Fibroblast of gingiva (primary cell): ENCODE measurements at places on chromosomes 2 and 18.

DNA sequence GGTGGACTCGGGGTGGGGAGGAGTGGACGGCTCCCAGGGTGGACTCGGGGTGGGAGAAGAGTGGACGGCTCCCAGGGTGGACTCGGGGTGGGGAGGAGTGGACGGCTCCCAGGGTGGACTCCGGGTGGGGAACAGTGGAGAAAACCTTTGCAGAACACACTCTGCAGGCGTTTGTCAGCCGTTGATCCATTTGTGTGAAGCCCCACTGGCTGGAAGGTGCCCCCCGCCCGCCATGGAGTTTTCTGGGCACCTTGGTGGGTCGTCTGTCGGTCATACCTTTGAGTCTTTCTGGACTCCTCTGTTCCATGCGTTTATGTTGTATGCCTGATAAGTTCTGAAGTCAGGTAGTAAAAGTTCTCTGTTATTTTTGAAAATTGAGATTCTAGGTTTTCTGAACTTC is 12.5 kb downstream of the CTDP1 start:
- no peak for DNase-seq

GRCh38 chr18:44672506-44672905 is 8.2 kb upstream of the SETBP1 start:
- no peak for DNase-seq

- no peak for DNase-seq
These were observed 56.9 kb upstream of the SMAD2 start for GRCh38 chr18:47987388-47987699.

DNA sequence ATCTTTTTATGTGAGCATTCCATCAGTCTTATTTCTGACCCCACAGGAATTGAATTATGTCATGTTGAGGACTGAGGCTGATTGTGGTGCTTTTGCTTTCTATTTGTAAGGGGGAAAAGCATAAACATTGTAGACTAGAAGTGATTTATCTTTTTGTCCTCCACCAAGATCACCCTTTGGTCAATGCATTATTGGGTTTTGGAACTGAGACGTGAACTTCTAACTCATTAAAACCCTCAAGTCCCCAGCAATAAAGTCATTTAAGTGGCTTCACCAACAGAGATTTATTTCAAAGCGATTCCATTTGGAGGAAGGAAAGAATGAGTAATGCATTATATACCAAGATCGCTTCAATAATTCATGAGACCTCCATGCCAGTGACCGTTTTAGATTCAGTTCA is 75.5 kb upstream of the TXNDC2 start:
- no peak for DNase-seq

GRCh38 chr18:55863876-55864275 is 275.9 kb upstream of the TCF4 start:
- DNase-seq = peak; percentile 82

DNA sequence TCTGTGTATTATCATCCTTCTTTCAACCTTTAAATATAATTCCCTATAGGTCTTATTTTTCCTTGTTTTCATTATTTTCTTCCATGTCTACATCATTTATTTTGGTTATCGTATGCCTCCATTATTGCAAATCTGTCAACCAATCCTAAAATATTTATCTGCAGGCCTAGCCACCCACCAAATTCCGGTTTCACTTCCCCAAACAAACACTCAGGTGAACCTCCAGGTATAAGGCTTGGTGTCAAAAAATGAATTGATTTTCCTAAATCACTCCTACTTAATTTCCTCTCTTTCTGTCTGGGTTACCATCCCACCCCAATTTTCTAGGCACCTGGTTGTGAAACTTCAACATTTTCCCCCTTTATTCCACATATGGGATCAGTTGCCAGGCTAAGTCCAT is 111.9 kb upstream of the LINC00305 start:
- no peak for DNase-seq

DNA sequence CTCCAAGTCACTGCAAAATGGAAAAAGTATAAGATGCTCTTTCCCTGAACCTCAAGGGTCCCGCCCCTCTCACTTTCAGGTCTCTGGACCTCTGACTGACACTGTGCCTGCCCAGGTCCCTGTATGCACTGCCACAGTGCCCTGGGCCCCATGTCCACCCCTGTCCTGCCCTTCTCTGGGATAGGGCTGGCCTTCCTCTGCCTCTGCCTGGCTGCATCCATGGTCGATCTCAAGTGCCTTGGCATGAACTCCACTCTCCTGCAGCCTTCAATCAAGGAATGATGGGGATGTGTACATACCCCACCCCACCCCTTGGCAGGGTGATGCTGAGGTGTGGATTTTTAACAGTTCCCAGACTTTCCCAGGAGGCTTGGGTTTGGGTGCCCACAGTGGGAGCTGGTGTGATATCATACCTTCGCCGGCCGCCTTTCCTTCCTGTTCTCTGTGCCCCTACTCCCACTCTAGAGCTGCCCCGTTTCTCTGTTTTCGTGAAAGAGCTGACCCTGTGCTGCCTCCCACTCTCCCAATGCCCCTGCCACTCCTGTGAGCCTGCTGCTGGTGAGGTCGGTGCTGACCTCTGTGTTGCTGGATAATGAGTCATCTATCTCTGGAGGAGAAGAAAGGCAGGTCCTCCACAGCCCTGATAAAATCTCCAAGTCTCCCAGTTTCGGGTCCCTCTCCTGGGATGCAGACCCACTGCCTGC is 18.9 kb downstream of the PTPN18 start:
- DNase-seq = no peak

DNA sequence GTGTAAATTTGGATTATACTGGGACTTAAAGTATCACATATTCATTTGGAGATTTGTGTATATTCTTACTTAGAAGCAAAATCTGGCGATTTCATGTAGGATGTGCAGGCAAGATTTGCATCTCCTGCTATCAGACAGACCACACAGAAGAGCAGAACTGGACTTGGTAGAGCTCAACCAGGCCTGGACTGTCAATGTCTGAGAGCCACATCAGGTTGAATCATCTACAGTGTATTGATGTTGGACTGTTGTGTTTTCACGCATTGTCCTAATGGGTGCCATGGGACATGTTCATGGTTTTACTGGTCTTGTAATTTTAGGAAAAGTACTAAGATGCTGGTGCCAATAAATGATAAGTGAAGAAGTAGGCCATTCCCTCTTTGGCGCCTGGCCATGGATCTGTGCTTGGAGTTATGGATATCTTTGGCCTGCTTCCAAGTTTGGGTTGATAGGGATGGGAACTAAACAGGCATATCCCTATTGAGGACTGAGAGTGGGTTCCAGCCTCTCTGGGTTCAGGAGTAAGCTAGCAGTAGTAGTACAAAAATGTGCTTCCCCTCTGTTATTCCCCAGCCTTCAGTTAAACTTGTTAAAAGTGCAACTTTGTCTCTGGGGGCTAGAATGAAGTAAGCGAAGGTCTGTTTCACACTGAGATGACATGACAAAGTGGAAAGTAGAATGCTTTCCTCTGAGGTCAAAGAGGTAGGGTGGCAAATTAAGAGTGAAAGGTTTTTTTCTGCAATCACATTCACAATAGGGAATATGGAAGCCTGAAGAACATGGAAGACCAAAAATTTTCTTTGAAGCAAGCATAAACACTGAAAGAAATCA is 49.2 kb upstream of the NEMP2 start:
- no peak for DNase-seq

- peak; percentile 1 for DNase-seq
These were observed 887.9 kb downstream of the NRXN1 start for GRCh38 chr2:50143822-50144575.

- no peak for DNase-seq
These were observed 157.5 kb downstream of the TNS1 start for GRCh38 chr2:217845301-217845700.

GRCh38 chr2:15984368-15985255 is 44.3 kb downstream of the MYCN start:
- no peak for DNase-seq

- DNase-seq = no peak
These were observed 39.1 kb downstream of the HNMT start for GRCh38 chr2:138003411-138003810.

DNA sequence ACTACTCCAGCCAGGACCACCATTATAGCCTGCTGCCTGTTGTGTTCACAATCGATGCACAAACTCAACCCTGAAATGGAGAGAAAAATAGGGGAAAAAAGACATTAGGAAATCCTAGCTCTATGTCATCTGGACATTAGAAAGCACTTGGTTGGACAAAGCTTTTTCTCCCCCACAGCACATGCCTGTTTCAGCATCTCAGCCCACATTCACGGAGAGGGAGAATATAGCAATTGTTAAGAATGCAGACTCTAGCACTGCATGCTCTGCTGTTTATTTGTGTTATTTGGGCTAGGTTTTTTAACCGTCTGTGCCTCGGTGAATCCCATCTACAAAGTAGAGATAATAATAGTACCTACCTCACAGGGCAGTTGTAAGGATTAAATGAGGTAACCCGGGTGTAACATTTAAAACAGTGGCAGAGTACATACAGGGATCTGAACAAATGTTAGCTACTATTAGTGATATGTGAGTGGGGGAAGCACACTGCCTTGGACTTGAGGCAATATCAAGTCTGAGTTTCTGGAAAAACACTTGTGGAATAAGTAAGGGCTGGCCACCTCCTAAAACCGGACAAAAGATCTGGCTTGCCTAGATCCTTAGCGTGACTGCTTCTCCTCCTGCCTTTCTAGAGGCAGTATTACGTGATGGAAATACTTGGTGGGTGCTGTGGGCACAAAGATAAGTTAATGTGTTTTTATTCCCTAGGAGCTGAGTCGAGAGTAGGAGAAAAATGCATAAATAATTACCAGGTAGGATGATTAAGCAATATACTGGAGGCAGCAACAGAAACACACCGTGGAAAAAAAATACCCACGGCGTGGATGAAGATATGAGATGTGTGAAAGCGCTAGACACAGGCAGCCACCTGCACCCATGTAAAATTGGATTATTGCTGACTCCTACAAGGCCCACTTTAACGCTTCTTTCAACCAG is 1.0 kb upstream of the PPP1CB start:
- peak; percentile 34 for DNase-seq

DNA sequence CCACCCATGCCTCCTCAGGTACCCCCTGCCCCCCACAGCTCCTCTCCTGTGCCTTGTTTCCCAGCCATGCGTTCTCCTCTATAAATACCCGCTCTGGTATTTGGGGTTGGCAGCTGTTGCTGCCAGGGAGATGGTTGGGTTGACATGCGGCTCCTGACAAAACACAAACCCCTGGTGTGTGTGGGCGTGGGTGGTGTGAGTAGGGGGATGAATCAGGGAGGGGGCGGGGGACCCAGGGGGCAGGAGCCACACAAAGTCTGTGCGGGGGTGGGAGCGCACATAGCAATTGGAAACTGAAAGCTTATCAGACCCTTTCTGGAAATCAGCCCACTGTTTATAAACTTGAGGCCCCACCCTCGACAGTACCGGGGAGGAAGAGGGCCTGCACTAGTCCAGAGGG is 803 bp upstream of the DES start:
- no peak for DNase-seq

DNA sequence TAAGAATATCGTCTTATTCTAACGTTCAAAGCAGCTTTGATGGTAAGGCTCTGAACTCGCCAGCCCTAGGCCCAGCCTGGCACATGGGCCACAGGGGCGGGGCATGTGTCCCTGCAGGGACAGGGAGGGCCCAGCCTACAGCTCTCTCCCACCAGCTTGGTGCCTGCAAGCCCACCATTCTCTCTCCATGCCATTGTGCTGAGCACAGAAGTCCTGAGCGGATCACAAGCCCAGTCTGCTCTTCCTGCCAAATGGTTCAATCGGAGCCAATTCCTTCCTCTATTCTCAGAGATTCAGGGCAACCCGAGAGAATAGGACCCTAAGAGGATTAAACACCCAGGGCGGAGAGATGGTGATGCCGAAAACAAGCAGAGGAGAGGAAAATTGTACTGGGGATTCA is 50.3 kb upstream of the APCDD1 start:
- DNase-seq = no peak

- DNase-seq = no peak
These were observed 4.5 kb upstream of the NPPC start for GRCh38 chr2:231930593-231931281.

GRCh38 chr18:75218065-75218923 is 7.7 kb downstream of the TSHZ1 start:
- no peak for DNase-seq

DNA sequence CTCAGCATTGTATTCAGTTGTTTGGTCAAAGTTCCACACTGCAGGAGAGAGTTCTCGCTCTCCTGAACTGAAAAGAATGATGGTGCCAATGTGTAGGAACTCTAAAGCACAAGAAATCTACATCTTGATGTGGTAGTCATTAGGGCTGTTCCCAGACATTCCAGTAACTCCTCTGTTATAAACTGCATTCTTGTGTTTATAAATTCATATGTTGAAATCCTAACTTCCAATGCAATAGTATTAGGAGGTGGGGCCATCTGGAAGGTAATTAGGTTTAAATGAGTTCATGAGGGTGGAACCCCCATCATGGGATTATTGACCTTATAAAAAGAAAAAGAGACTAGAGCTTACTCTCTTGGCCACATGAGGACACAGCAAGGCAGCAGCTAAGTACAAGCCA is 239.6 kb downstream of the CDH20 start:
- DNase-seq = peak; percentile 71
